ENCODE measurements at places on chromosomes 11 and 22. TPM values are rescaled to one million over a fixed set of nuclear protein-coding genes. Genes with fewer than 3 reads are reported as not detected.

GRCh38 chr11:47259232-47259977 lies 1.6 kb downstream of the NR1H3 start:
- peak overlapping the region; percentile 52 for H3K4me3 ChIP-seq
- no peaks in the 10 kb centered on the region for H3K27me3 ChIP-seq
- no peaks in the 10 kb centered on the region for H3K36me3 ChIP-seq
- no peak for DNase-seq
- H3K27ac ChIP-seq = no peak overlapping the region
- H3K4me1 ChIP-seq = peaks cover 42% of the 10 kb centered on the region

OR51A4 gene
- not detected for total RNA-seq

OR52W1 gene
- not detected for total RNA-seq

SULT4A1 gene
- not detected for total RNA-seq

DNA sequence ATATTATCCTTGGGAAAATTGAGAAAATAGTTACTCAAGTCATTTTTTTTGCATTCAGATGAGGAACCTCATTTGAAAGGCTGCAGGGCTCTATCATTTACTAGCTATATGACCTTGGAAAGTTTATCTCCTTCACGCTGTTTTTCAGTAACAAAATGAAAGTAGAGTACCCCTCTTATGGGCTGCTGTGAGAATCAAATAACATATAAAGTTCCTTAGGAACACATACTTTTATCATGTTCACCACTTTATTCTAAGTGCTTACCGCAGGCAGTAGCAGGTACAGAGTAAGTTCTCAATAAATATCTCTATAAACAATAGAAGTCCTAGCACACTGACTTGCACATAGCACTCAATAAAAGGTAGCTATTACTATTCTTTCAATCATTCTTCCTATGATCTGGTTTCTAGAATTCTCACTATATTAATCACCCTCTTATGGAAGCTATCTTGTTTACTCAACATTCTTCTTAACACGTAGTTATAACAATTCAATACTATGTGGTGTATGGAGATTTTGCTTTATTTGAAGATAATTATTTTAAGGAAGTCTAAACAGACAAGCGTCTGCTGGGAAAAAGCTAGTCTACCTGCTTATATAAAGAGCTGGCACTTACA lies 1.9 kb downstream of the C11orf71 start:
- H3K4me1 ChIP-seq = peaks cover 40% of the 10 kb centered on the region
- no peaks in the 10 kb centered on the region for H3K27me3 ChIP-seq
- no peak for DNase-seq
- peak overlapping the region; percentile 99 for H3K27ac ChIP-seq
- no peak overlapping the region for H3K4me3 ChIP-seq
